Amniotic epithelial cell (primary cell): ENCODE measurements at places on chromosomes 7 and 10.

GRCh38 chr7:5218564-5219360 is 28.7 kb downstream of the WIPI2 start:
- DNase-seq: no peak

GRCh38 chr7:125661006-125661405 is 731.4 kb upstream of the POT1 start:
- no peak for DNase-seq

- DNase-seq: no peak
Measured at GRCh38 chr7:100967292-100967863, 2.0 kb upstream of the MUC12 start.

DNA sequence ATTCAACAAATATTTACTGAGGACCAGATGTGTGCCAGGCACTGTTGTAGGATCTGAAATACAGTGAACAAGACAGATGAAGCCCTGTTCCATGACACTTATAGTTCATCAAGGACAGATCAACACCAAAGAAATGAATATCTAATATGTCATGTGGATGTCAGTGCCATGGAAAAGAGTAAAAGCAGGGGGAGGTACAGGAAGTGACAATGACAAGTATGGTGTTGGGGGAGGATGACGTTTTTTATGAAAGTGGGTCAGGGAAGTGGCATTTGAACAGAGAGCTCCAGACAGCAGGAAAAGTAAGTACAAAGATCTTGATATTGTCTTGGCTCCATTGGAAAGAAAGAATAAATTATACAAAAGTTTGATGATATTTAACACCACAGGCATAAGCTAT is 7.0 kb upstream of the SFMBT2 start:
- DNase-seq: no peak

GRCh38 chr10:509361-510102 is 179.9 kb downstream of the DIP2C start:
- no peak for DNase-seq

DNA sequence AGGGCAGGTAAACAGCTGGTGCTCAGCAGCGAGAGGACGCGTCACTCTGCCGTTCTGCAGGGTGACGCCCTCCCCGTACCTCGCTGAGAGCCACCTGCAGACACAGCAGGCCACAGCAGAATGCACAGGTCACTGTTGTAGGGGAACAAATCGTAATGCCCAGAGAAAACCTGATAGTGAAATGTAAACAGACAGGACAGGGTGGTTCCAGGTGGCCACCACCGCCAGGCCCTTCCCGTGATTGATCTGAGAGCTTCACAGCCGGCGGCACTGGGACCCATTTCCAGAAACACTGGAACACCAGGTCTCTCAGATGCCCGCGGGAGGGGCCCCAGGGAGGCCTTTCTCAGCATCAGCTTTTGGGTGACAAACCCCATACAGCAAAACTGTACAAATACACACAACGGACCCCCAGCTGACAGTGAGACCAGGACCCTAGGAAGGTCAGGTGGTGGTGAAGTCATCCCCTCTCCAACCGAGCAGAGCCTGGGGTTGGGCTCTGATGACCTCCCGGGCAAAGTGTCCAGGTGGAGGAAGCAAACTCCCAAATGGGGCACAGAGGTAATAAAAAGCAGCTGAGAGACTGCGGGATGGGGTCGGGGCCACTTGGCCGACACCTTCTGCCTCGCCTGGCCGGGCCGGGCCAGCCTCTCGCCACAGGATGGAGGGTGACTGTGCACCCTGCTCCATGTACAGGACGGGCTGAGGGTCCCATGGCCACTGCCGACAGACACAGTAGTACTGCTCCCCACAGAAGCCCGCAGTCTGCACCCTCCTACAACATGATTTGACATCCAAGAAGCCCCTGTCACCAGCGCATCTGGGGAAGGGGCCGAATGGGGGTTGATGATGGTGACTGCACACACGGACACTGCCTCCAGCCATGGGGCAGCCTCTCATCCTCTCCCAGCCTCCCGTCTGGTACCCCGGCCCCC is 4.6 kb downstream of the BHLHA15 start:
- DNase-seq: no peak

DNA sequence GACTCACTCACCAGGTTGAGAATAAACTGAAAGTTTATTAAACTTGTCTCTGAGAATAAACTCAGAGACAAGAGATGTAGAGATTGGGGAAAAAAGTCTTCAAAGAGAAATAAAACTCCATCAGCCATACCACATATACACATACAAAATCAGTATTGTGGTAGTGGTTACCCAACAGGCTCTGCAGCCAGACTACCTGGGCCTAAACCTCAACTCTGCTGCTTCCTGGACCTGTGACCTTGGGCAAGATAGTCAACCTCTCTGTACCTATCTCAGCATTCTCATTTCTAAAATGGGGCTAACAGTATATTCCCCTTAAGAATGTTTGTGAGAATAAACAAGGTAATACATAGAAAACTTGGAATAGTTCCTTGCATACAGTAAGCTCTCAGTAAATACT is 15.3 kb downstream of the TPK1 start:
- DNase-seq: no peak

DNA sequence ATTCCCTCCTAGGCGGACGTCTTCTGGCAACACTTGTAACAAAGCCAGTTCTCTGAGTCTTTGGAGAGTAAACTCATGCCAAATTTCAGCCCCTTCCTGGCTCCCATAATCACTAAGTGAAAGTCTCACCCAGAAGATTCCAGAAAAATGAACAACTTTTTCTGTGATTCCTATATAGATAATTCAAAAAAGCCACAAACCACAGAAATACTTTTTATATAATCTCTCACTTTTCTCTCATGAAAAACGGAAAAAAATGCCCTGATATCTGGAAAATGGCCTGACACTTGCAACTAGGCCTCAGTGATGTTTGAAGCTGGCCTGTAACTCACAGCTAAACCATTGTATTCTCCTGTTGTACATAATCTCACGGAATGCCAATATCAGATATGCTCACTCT is 296.2 kb downstream of the HTR7 start:
- peak; percentile 56 for DNase-seq

DNA sequence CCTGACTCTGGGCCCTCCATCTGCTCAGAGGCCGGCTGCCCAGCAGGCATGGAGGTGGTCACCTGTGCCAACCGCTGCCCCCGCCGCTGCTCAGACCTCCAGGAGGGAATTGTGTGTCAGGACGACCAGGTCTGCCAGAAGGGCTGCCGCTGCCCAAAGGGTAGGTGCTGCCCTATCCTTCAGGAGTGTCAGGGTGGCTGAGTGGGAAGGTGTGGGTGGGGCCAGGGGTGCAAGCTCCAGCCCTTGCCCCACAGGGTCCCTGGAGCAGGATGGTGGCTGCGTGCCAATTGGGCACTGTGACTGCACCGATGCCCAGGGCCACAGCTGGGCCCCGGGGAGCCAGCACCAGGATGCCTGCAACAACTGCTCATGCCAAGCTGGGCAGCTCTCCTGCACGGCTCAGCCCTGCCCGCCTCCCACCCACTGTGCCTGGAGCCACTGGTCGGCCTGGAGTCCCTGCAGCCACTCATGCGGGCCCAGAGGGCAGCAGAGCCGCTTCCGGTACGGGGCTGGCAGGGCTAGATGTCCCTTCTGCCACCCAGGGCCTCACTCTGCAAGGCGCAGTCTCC is 17.5 kb upstream of the ZNF862 start:
- DNase-seq: no peak

GRCh38 chr7:44294325-44295069 is 30.9 kb downstream of the CAMK2B start:
- no peak for DNase-seq

GRCh38 chr7:155820246-155820645 is 8.0 kb upstream of the SHH start:
- no peak for DNase-seq

GRCh38 chr7:138246428-138246827 is 170.2 kb downstream of the AKR1D1 start:
- DNase-seq: no peak

DNA sequence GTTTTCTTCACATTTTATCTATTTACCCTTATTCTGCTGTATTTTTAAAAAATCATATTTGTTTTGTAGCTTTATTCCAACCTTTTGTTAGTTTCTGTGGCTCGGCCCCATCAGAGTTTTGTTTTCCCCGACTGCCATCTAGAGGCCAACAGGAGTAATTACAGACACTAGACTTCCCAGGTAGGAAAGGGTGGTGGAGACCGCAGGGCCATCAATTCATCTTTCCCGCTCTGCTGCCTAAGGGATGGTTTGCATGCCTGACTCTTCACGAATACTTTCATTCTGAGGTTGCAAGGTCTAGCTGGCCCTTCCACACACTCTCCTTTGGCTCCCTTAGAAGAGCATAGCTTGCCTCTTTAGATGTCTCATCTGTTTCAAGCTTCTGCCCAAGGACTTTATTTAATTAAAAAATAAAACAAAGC is 38.3 kb downstream of the LYZL2 start:
- peak; percentile 35 for DNase-seq

DNA sequence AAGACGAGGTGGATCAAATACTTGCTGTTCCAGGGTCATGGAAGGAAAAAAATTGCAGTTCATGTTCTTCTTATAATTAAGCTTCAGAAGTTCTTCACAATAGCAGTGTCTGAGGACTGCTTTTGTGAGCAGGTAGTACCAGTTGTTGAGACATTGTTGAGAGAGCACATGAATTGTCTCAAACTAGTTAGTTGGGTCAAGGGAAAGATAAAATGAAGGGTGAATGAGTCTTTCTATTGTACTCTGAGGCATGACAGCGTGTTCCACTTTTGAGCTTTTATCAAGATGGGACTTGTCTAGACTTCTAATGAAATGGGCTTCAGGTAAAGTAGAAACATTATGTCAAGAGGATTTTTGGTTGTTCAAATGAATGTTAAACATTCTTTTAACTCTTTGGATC is 26.0 kb downstream of the KAT6B start:
- no peak for DNase-seq

DNA sequence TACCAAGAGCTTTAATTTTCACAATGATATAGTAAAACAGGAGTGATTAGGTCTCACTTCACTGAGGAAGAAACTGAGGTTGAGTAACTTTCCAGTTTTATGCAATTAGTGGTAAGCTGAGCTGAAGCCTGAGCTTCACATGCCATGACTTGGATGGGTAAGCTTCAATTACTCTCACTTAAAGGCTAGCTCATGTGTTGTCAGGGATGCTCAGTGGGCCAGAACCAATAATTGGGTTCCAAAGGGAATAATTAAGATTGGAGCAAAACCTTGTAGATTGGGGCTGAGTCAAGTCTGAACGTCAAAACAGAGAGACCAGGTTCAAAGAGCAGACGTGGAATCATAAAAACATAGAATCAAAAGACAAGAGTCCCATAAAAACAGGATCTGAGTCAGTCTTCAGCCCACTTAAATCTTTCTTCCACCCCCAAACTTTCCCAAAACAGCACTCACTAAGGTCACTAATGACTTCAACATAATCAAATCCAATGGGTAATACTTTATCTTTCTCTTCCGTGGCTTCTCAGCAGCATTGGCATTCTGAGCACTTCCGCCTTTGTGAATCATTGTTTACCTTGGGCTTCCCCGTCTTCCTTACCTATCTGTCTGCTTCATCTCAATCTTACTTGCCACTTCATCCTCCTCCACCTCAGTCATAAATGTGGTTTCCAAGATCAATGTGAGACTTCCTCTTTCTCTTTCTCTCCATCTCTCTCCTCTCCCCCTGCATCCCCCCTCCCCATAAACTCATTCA is 23.0 kb upstream of the EGFR start:
- peak; percentile 75 for DNase-seq

- no peak for DNase-seq
Measured at GRCh38 chr10:117169480-117169879, 27.8 kb upstream of the KCNK18 start.

DNA sequence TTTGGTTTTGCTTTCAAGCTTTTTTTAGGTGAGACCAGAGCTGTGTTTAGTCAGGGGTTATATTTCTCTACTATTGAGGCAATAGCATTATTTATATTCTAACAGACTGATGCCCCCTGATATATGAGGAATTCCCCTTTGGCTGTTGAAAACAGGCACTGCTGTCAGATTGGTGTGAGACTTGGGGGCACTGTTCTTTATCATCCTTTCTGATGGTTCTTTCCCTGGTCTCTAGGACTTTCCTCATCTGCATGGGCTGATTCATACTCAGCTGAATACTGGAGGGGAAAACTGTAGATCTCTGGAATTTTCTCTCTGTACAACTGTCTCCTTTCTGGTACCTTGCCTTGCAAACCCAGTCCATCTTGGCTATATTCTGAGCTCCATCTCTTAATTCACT is 10.0 kb upstream of the ICA1 start:
- peak; percentile 27 for DNase-seq

- DNase-seq: peak; percentile 54
Measured at GRCh38 chr7:92851732-92852131, 15.4 kb upstream of the CDK6 start.

DNA sequence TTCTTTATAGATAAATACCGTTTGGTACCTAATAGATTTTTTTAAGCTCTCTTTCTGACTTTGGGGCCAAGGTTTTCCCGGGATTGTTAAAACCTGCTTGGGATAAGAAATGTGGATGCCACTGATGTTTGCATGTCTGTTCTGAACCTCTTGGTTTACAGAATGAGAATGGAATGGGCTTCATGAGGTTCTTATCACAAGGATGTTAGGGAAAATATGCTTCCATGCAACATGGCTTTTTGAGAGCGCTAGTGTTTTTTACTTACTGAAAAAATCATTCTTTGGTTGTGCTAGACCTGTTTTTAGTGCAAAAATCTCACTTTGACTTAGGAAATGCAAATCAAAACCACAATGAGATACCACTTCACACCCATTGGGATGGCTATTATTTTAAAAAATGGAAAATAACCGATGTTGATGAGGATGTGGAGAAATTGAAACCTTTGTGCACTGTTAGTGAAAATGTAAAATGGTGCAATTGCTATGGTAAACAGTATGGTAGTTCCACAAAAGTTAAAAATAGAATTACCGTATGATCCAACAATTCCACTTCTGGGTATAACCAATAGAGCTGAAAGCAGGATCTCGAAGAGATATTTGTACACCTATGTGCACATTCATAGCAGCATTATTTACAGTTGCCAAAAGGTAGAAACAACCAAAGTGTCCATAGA is 38.9 kb downstream of the TSPAN14 start:
- peak; percentile 37 for DNase-seq

DNA sequence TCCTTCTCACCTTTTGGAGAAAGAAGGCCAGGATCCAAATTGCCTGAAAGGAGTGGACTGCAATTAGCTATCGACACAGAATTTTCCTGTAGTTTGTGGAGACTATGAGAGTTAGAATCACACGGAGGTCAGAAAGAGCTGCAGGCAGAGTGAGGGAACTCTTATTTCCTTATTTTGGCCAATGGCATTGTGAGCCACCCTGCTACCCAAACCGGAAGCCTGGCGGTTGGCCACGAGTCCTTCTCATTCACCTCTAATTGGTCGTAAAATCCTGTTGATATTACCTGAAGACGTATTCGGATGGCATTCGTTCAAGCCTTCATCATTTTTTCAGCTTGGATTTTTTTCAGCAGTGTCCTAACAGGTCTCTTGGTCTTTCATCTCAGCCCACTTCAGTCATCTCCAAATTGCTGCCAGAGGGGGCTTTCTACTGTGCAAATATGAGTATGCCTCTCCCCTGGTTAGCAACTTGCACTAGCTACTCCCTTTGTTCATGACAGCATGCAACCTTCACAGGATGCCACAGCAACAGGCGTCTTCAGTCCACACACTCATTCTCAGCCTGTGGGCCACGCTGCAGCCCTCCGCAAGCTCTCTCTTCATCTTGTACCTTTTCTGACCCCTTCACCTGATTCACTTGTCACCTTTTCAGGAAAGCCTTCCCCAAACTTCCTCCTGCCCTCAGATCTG is 66.9 kb downstream of the GATA3 start:
- DNase-seq: no peak
